DND-41 (cell line): ENCODE measurements at places on chromosomes 6 and 20.

GRCh38 chr6:133964052-133964451 is 11.0 kb downstream of the TBPL1 start:
- no peaks in the 10 kb centered on the region for H3K27me3 ChIP-seq
- H3K4me1 ChIP-seq = no peaks in the 10 kb centered on the region
- H3K4me3 ChIP-seq = no peak overlapping the region
- no peaks in the 10 kb centered on the region for H3K36me3 ChIP-seq
- no peak for DNase-seq

GRCh38 chr6:1309366-1309765 is 2.5 kb upstream of the FOXQ1 start:
- no peak overlapping the region for H3K27ac ChIP-seq
- H3K27me3 ChIP-seq = no peaks in the 10 kb centered on the region
- DNase-seq = no peak
- H3K36me3 ChIP-seq = no peaks in the 10 kb centered on the region
- H3K4me1 ChIP-seq = no peaks in the 10 kb centered on the region

DNA sequence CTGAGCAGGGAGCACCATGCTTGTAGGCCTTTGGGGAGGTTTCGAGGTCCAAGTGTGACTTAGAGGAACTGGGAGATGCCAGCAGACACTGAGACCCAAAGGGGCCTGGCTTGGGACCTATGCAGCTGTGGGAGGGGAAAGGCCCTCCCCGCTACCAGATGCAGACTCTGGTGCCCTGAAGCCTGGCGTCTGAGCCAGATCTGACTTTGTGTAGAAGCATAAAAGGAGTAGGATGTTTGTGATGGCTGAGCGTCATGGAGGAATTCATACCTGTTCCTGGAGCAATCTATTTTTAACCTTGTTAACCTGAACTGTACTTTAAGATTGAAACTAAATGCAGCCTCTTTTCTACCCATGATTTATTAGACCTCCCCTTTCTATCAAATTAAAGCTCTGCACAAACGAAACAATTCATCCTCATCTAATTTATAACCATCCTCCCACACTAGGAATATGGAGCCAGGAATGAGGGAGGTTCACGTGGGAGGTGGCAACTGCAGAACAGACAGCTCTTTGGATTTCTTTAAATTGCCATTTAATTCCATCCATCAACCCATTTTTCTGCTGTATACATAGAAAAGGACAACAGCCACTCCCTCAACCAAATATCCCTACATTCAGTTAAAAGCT is 172.6 kb upstream of the AGPAT4 start:
- DNase-seq = no peak
- H3K36me3 ChIP-seq = no peaks in the 10 kb centered on the region
- H3K27ac ChIP-seq = no peak overlapping the region

- no peaks in the 10 kb centered on the region for H3K4me1 ChIP-seq
- H3K27ac ChIP-seq = no peak overlapping the region
- DNase-seq = peak; percentile 21
- no peak overlapping the region for H3K4me3 ChIP-seq
- no peaks in the 10 kb centered on the region for H3K36me3 ChIP-seq
Measured at GRCh38 chr6:111057074-111057752, 30.1 kb upstream of the SLC16A10 start.

GRCh38 chr6:161941565-161941964 is 667.7 kb upstream of the AGPAT4 start:
- DNase-seq = no peak
- no peaks in the 10 kb centered on the region for H3K36me3 ChIP-seq
- no peak overlapping the region for H3K4me3 ChIP-seq
- no peaks in the 10 kb centered on the region for H3K27me3 ChIP-seq
- H3K27ac ChIP-seq = no peak overlapping the region

DNA sequence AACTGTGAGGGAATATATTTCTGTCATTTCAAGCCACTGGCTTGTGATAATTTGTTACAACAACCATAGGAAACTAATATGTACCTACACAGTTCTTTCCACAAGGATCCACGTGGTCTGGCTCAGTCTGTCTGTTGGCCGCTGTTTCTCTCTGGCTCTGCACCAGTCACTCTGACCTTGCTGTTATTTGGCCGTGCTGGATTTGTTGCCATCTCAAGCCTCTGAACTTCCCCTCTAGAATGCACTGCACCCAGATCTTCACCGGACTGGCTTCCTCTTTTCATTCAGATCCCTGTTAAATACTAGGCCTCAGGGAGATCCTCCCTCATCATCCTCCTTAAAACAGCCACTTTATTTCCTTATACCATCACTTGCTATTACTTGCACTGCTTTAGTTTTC is 446.8 kb downstream of the TFAP2B start:
- no peaks in the 10 kb centered on the region for H3K4me1 ChIP-seq
- H3K4me3 ChIP-seq = no peak overlapping the region
- no peaks in the 10 kb centered on the region for H3K27me3 ChIP-seq
- no peak for DNase-seq

- no peak within 1 kb of the TSS for H3K27ac ChIP-seq
- H3K27me3 ChIP-seq = peaks cover 24% of the 10 kb centered on the region
- peak; percentile 50 for DNase-seq
- H3K36me3 ChIP-seq = no peaks in the 10 kb centered on the region
Measured at GRCh38 chr6:158649289-158650143, at the start of gene SYTL3. SYTL3 (plus strand) TSS chr6:158650054; CDS start chr6:158663269, 13,215 bp downstream.

- H3K4me3 ChIP-seq = no peak overlapping the region
- peak; percentile 85 for DNase-seq
- peaks cover 30% of the 10 kb centered on the region for H3K4me1 ChIP-seq
- no peaks in the 10 kb centered on the region for H3K27me3 ChIP-seq
Measured at GRCh38 chr6:30769088-30769852, 24.9 kb upstream of the IER3 start.

DNA sequence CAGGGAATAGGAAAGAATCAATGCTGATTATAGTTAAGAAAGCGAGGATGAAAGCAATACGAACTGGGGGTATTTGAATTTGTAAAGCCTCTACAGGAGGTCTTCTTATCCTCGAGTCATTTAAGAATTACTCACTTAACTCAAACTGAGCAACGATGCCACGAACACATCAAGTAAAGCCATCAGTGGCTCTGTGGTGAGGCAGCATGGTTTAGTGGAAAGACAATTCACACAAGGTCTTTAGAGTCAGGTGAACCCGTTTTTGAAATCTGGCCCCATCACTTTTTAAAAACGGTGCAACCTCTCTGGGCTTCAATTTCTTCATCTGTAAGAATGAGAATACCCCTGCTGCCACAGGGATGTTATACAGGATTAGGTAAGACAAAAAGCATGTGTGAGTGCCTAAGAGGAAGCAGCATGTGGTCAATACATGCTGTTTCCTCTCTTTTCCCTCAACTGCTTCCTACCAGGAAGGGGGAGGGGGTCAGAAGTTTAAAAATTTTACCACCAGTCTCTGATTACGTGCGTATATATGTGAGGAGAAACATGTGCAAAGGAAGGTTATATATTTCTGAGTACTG is 162.0 kb downstream of the BTBD9 start:
- no peak overlapping the region for H3K4me3 ChIP-seq
- no peaks in the 10 kb centered on the region for H3K4me1 ChIP-seq
- no peak overlapping the region for H3K27ac ChIP-seq
- no peaks in the 10 kb centered on the region for H3K27me3 ChIP-seq
- no peaks in the 10 kb centered on the region for H3K36me3 ChIP-seq

DNA sequence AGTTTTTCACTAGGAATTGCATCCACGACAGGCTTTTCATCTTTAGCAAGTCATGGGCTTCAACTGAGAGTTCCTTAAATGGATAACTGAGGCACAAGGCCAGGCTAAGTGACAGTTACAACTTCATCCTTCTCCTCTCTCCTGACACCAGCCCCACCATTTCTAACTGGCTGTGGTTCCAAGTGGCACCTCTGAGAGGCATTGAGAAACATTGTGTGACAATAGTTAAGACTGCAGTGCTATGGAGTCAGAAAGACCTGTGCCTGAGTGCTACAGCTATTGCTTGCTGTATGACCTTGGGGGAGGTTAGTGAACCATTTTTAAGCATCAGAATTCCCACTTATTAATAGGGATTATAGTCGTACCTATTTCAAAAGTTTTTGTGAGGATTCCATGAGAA is 26.2 kb upstream of the MLIP start:
- no peaks in the 10 kb centered on the region for H3K4me1 ChIP-seq
- H3K4me3 ChIP-seq = no peak overlapping the region
- no peaks in the 10 kb centered on the region for H3K36me3 ChIP-seq

- H3K4me1 ChIP-seq = 0 out of 2 replicates have a peak, but pooled peaks cover 3% of the 10 kb centered on the region
- no peak within 1 kb of the TSS for H3K4me3 ChIP-seq
- peaks cover 30% of the 10 kb centered on the region for H3K27me3 ChIP-seq
- no peak for DNase-seq
Measured at GRCh38 chr20:23605867-23606651, at the start of gene CST9. CST9 (minus strand) TSS chr20:23605917; CDS start chr20:23605864, 53 bp downstream.

DNA sequence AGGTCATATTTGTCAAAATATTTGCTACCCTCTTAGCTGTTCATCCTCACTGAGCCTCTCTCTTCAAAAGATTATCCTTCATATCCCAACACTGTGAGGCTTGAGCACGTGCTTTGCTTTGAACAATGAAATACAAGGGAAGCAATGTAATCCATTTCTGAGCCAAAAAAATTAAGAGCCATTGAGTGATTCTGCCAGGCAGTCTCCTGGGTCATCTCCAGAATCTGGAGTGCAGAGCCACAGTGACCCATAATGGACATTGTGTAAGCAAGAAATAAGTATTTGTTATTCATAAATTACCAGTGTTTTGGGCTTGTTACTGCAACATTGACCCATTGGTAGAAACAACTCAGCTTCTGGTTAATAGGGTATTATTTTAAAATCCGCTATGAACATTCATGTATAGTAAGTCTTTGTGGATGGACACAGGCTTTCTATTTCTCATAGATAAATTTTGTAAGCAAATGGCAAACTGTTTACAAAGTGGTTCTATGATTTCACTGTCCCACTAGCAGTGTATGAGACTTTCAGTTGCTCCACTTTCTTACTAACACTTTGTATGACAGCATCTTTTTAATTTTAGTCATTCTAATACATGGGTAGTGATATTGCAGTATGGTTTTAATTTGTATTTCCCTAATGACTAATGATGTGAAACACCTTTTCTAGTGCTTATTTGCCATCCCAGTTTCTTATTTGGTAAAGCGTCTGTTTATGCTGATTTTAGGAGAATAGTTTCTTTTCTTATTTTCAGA is 358.2 kb downstream of the PLCB1 start:
- DNase-seq = no peak
- no peak overlapping the region for H3K27ac ChIP-seq
- H3K4me3 ChIP-seq = no peak overlapping the region

GRCh38 chr6:78483553-78484197 is 383.7 kb upstream of the IRAK1BP1 start:
- no peaks in the 10 kb centered on the region for H3K36me3 ChIP-seq
- H3K27me3 ChIP-seq = no peaks in the 10 kb centered on the region
- H3K4me3 ChIP-seq = no peak overlapping the region
- H3K4me1 ChIP-seq = no peaks in the 10 kb centered on the region
- DNase-seq = no peak

- no peaks in the 10 kb centered on the region for H3K4me1 ChIP-seq
Measured at GRCh38 chr6:74733830-74734620, 471.8 kb downstream of the COL12A1 start.

GRCh38 chr20:63044204-63044600 is 37.4 kb upstream of the BHLHE23 start:
- H3K27ac ChIP-seq = no peak overlapping the region
- H3K4me3 ChIP-seq = no peak overlapping the region
- no peak for DNase-seq
